ENCODE measurements at places on chromosomes 6 and 20.

- DNase-seq, result no peak
Observed at GRCh38 chr6:118252474-118252873, 295.6 kb upstream of the PLN start.

DNA sequence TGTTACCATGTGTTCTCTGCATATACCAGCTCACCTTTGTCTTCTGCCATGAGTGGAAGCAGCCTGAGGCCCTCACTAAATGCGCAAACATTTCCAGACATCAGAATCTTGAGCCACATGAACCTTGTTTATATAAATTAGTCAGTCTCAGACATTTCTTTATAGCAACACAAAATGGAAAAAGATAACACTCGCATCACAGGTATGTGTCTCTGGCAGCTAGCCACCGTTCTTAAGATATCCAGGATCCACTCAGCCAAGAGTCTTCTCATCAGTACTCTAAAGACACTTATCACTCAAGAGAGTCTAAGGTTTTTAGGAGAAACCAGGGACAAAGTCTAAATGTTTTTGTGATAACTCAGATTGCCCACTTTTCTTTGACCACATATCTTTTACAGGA lies 43.1 kb upstream of the HLA-A start:
- no peak for DNase-seq

GRCh38 chr6:170046791-170047626 lies 243.9 kb downstream of the DLL1 start:
- peak; percentile 81 for DNase-seq

- no peak for DNase-seq
Observed at GRCh38 chr6:1215023-1215422, 96.9 kb upstream of the FOXQ1 start.

DNA sequence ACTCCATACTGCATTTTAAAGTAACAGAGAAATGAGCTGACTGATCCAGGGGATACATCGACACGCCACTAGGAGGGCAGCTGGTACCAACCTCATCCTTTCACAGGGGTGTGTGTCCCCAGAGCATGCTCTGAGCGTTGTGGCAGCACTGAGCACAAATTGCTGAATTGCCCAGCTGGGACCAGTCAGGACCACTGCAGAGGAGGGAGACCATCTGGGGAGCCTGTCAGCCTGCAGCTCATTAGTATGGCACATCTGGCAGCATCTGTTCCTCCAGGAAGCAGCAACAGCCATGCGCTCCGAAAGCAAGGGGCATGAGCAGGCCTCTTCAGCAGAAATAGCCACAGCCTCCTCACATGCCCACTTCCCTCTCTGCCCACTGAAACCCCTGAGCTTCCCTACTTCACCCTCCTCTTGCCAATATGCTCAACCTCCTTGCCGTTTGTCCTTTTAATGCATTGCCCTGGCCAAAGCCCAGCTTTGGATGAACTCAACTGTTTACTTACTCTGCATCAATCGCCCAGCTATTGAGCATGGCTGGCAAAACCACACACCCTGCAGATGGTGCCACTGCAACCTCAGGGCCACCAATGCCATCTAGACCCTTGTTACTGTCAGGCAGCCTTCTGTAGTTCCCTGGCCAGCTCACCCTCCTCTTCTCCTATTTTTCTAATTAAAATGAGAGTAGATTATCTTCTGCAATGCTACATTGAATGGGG lies 77.6 kb upstream of the NEDD9 start:
- DNase-seq, result peak; percentile 79

DNA sequence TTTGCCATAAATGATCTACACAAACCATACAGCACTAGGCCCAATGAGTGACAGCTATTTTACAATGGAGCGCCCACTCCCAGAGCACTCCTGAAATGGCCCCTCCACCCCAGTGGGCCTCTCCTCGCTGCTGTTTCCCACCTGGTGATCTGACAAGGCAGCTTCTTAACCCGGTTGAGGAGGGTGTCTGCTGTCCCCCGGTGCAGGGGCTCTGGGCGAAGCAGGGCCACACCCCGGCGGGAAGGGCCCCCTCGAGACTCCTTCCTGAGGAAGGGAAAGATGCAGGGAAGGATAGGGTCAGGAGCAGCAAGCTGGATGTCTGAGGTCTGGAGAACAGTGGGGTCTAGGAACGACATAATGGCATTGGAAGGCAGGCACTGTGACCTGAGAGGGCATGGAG lies 10.2 kb downstream of the ABHD16A start:
- DNase-seq, result no peak

DNA sequence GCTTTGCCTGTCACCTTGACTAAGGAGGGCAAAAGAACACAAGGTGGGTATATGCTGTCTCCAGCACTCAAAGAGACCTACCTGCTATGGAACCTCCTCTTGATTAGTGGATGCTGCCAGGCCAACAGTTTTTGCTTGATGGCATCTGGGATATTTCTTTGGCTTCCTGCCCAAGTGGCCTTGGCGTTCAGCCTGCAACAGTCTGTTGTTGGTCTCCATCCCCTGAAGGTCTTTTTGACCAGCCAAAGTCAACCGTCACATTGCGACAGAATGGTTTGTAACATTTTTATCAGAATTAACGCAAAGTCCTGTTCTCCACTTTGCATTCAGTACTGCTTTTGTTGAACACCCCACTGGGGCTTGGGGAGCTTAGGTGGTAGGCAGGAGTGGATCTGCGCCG lies 37.1 kb downstream of the SERPINB1 start:
- DNase-seq, result no peak

- peak; percentile 72 for DNase-seq
Observed at GRCh38 chr20:46400253-46400652, 6.2 kb downstream of the ELMO2 start.

DNA sequence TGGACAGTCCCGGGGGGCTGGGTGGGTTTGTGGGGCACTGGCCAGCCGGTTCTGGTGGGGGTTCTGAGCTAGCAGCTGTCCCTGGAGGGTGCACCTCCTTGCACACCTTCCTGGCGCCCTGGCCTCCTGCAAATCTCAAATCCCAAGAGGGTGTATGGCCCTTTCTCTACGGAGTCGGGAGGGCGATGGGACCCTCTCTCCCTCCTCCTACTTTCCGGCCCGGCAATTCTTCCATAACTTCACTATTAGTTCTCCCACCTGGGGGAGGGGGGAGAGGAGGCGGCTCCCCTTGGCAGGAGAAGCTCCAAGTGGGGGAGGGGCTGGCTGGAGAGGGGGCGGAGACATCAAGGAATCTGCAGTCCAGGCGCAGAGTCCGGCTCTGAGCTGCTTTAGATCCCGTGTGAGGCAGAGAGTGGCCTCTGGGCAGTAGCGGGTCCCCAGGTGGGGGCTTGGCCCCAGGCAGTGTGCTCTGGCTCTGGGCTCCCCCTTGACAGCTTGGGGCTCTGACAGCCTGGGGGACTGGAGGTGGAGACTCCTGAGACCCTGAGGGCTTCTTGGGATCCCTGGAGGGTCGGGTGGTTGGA lies 1.4 kb upstream of the LAMA5 start:
- no peak for DNase-seq

DNA sequence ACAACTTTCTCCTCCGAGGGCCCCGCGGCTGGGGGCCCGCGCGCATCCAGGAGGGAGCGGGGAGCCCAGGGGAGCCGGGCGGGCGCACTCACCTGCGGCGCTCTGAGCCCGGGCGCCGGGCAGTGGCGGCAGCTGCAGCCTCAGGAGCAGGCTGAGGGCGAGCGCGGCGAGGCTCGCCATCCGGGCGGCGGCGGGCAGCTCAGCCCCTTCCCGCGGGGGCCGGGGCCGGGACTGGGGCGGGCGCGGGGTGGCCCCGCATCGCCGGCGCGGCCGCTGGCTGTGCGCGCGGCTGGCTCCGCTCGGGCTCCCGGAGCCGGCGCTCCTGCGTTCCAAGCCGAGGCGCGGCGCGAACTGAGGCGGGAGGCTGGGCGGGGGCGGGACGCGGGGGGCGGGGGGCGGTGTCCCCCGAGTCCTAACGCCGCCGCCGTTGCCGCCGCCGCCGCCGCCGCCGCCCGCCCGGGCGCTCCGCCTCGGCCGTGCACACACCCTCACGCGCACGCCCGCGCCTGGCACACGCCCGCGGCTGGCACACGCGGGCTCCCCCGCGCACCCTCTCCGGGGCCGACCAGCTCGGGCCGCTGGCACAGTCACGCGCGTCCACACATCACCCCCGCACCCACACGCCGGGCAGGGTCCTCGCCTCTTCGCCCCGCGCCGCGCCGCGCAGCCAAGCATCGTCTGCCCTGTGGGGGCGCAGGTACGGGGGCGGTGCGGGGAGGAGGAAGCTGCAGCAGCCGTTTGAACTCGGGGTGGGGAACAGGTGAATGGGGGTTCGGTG lies at the start of gene PTPRT:
Gene PTPRT (minus strand): TSS at position 353 of the 778 bp plus-strand sequence. CDS start 173 bp downstream, at position 180.
- DNase-seq, result no peak

DNA sequence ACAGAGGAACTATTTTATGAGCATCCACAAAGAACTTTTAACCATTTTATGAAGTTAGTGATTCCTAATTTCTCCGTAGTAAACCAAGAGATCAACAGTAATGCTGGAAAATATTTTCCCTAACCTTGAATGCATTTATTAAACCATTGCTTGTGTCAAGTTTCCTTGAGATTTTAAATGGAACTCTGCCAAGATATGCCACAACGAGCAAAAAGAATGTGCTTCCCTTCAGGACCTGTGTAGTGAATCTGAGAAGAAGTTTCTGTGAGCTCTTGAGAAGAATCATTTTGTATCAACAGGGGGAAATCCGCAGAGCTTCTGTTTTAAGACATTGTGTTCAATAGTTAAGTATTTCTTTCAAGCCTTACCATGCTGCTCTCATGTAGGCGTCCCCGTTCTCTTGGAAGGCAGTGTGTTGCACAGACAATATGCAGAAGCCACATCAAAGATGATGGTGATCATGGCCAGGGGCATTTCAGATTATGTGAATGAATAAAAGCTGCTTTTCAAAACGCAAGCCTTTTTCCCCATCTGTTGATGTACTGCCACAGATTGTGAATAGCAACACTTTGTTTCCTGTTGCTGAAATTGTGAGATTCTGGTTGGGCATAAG lies 439.8 kb downstream of the BMP2 start:
- DNase-seq, result no peak
